ENCODE measurements at places on chromosomes 13 and 19.

- peak; percentile 71 for DNase-seq
Measured at GRCh38 chr19:49672131-49672919, 4.7 kb upstream of the PRMT1 start.

DNA sequence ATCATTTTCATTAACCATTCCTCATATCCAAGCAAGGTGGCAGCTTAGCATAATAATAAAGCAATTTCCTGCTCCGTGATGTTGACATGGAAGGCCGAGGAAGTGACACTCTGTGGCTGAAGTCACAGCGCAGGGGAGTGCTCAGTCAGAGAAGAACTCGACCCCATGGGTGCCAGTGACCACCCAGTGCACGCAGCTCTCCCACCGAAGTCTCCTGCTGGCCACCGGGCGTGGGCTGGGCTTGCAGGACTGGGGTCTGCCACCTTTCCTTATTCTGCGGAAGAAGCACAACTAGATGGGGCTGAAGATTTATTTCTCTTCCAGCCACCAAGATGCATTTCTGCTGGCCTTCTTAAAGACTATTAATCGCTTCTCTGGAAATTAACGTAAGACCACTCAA, 132.1 kb upstream of the SPACA7 start:
- DNase-seq = no peak

- DNase-seq = no peak
Measured at GRCh38 chr19:42315024-42315423, 1.9 kb downstream of the TMEM145 start.

- DNase-seq = peak; percentile 75
Measured at GRCh38 chr19:1856698-1857603, 6.4 kb downstream of the KLF16 start.

GRCh38 chr13:101429733-101430132, 13.4 kb upstream of the NALCN start:
- DNase-seq = no peak

DNA sequence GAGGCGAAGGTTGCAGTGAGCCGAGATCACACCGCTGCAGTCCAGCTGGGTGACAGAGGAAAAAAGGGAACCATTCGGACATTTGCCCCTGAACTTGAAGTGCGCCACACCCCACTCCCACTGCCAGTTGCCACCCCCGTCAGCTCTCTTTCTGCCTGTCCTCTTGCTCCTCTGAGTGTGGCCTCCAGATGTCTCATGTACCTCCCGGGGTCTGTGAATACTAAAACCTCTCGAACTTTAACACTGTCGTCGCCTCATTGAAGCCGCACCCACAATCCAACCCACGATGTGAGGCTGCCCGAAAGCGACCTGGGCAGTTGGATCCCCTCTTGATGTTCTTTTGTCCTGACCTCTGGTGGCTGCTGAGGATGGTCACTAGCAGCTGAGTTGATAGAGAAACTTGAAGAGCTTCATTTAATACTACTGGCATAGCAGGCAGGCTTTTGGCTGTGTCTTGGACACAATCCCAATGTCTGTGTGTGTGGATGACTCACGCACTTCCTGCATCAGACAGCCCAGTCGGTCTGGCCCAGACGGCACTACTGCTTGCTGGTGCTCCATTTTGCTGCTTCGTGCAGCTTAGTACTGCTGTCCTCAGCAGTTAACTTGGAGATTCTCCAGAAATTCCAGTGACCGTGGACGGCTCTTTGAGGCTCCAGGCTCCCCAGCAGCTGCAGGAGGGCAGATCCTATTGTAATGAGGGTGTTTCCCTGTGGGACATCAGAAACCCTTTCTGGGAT, 4.2 kb downstream of the FPR3 start:
- DNase-seq = peak; percentile 45

DNA sequence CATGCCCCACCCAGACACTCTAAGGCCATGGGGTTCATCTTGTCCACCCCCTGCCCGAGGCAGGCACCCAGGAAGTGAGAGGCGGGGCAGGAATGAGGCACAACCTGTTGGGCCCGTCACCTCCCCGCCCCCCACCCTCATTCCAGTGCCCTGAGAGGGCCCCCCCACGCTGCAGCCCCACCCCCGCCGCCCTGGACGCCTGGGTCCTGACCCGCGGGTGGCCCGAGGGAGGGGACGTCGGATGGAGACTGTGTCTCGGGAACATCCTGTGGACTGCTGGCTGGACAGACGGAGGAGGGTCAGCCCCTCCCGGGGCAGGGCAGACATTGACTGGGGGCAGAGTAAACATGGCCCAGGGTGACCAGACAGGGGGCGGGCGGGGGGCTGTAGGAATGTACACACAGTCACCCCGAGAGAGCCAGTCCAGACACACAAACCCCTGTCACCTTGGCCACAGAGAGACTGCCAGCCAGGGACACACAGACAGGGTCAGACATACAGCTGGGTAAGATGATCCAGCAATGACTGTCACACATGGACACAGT, 7.4 kb upstream of the JUNB start:
- DNase-seq = no peak

DNA sequence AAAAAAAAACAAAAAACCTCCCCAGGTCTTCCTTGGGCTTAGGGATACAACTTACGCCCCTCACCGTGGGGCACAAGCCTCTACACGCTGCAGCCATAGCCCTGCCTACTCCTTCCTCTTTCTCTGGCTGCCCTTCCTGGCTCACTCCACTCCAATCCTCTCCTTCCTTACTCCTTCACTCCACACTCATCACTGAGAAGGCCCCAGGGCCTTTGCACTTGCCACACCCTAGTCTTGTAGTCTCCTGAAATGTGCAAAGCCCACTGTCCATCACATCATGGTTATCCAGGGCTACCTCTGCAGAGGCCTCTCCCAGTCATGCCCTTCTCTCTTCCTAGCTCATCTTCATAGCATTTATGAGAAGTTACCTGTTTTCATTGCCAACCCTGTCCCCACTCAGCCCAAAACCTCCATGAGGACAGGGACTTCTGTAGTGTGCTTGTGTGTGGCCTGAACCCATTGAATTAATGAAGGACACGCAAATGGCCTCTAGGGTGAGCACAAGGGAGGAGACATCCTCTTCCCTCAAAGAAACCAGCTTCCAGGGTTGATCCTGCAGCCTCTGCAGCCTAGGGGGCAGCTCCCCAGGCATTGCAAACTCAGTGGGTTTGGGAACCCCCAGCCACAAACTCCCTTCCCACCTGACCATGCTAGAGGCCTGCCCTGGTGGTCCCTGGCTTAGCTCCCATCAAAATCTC, 7.9 kb upstream of the HSH2D start:
- DNase-seq = no peak

Data from hematopoietic multipotent progenitor cell treated with erythropoietin and hydrocortisone succinate and interleukin-3 and kit ligand, for 8 days (in vitro differentiated cells).